ENCODE measurements at places on chromosomes 1 and 21.

DNA sequence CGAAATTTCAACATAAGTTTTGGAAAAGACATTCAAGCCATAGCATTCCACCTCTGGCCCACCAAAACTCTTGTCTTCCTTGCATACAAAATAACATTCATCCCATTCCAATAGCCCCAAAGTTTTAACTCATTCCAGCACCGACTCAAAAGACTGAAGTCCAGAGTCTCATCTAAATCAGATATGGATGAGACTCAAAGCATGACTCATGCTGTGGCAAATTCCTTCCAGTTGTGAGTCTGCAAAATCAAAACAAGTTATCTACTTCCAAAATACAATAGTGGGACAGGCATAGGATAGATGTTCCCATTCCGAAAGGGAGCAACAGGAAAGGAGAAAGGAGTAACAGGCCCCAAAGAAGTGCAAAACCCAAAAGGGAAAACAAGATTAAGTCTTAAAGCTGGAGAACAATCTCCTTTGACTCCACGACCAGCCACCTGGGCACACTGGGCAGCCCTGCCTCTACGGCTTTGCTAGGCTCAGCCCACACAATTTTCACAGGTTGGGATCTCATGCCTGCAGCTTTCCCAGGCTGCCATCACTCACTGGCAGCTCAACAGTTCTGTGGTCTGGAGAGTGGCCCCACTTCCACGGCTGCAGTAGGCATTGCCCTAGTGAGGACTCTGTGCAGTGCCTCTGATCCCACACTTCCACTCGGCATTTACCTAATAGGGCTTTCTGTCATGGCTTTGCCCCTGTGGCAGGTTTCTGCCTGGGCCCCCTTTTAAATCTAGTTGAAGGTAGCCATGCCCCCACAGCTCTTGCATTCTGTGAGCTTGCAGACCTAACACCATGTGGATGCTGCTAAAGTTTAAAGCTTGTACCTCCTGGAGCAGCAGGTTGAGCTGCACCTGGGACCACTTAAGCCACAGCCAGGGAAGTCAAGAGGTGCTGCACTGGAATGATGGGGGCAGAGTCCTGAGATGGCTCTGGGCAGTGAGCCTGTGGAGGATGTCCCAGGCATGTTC, 51.0 kb downstream of the RUNX3 start:
- H3K27ac ChIP-seq, result no peak overlapping the region
- no peak overlapping the region for H3K4me3 ChIP-seq
- no peaks in the 10 kb centered on the region for H3K4me1 ChIP-seq
- peaks cover under 1% of the 10 kb centered on the region for H3K36me3 ChIP-seq
- H3K27me3 ChIP-seq, result no peaks in the 10 kb centered on the region

- H3K36me3 ChIP-seq, result no peaks in the 10 kb centered on the region
- H3K4me3 ChIP-seq, result no peak overlapping the region
- H3K4me1 ChIP-seq, result peaks cover 3% of the 10 kb centered on the region
- peak; percentile 58 for DNase-seq
- H3K27me3 ChIP-seq, result no peaks in the 10 kb centered on the region
- no peak overlapping the region for H3K27ac ChIP-seq
Measured at GRCh38 chr21:46182548-46183336, 1.5 kb downstream of the SPATC1L start.

DNA sequence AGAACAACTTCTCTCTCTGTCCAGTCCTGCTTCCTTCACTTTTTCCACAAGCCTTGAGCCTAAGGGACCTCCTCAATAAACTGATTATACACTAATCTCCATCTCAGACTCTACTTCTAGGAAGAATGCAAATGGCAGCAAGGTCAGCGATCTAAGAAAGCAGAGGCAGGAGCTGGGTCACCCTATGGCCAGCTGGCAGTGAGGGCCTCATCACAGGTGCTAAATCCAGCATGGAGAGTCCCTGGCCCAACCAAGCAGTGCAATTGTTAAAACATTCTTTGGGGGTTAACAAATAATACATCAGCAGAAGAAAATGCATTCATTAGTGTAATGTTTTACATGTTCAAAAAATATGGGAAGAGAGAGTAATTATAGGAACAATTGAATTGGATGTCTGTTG, 416.0 kb downstream of the SIPA1L2 start:
- DNase-seq, result no peak
- no peaks in the 10 kb centered on the region for H3K4me1 ChIP-seq
- H3K27me3 ChIP-seq, result peaks cover 29% of the 10 kb centered on the region
- H3K36me3 ChIP-seq, result no peaks in the 10 kb centered on the region

DNA sequence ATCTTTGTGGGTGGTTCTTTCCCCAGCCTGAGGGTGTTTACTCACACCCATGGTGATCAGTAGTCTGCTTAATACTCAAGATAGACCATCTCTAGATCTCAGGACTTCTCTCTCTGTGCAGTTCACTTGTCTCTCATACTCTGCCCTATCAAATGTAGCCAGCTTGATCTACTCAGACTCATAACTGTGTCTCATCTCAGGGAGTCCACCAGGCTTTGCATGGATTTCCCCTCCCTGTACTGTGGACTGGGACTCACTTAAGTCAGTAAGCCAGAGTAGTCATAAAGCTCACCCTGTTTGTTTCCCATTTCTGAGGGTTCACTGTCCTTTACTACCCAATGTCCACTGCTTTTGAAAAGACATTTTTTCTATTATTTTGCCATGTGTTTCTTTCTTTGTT, 41.8 kb downstream of the LYPLAL1 start:
- no peaks in the 10 kb centered on the region for H3K4me1 ChIP-seq
- H3K36me3 ChIP-seq, result peaks cover 4% of the 10 kb centered on the region
- no peaks in the 10 kb centered on the region for H3K27me3 ChIP-seq
- H3K27ac ChIP-seq, result peak overlapping the region; percentile 7
- no peak overlapping the region for H3K4me3 ChIP-seq

GRCh38 chr1:180248731-180249681, 18.9 kb downstream of the LHX4 start:
- no peak overlapping the region for H3K27ac ChIP-seq
- peak; percentile 45 for DNase-seq
- no peaks in the 10 kb centered on the region for H3K36me3 ChIP-seq
- H3K4me1 ChIP-seq, result no peaks in the 10 kb centered on the region

GRCh38 chr1:186210258-186210657, 164.8 kb downstream of the TPR start:
- DNase-seq, result no peak
- H3K4me1 ChIP-seq, result no peaks in the 10 kb centered on the region
- H3K4me3 ChIP-seq, result no peak overlapping the region
- H3K36me3 ChIP-seq, result no peaks in the 10 kb centered on the region
- no peak overlapping the region for H3K27ac ChIP-seq

GRCh38 chr1:116763116-116763786, 9.0 kb downstream of the CD2 start:
- no peak for DNase-seq
- H3K27ac ChIP-seq, result peak overlapping the region; percentile 98
- H3K36me3 ChIP-seq, result peaks cover 67% of the 10 kb centered on the region
- H3K27me3 ChIP-seq, result no peaks in the 10 kb centered on the region
- H3K4me3 ChIP-seq, result peak overlapping the region; percentile 92

DNA sequence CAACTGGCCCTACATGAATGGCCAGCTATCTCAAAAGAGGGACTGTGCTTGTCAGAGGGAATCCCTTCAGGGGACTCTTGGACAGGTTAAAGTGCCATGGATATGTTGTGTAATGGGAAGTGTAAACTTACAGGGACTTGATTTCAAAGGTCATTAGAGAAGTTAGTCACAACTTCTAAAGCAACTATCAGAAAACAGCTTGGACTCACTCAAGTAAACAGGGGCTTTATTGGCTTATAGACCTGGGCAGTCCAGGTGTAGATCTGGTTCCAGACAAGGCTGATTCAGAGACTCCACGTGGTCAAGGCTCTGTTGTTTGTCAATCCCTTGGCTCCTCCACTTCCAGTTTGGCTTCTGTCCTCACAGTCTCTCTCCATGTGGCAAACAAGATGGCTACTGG, 2.3 kb downstream of the CRP start:
- H3K36me3 ChIP-seq, result peaks cover 2% of the 10 kb centered on the region
- H3K4me1 ChIP-seq, result no peaks in the 10 kb centered on the region
- no peak for DNase-seq

- H3K36me3 ChIP-seq, result no peaks in the 10 kb centered on the region
- H3K4me1 ChIP-seq, result no peaks in the 10 kb centered on the region
- no peak overlapping the region for H3K27ac ChIP-seq
- DNase-seq, result no peak
- H3K4me3 ChIP-seq, result no peak overlapping the region
Measured at GRCh38 chr1:7690076-7690475, 81.0 kb upstream of the VAMP3 start.
